GM23338 (cell line): ENCODE measurements at places on chromosomes 2 and 18. TPM values are rescaled to one million over a fixed set of nuclear protein-coding genes. Genes with fewer than 3 reads are reported as not detected.

Gene CNGA3
- total RNA-seq: not detected in 2 replicates

Gene TPRKB
- 31.2 and 39.5 TPM in 2 replicates for total RNA-seq

Gene OR6B2
- not detected in 2 replicates for total RNA-seq

Gene GAREM1
- total RNA-seq: 5.6 and 6.0 TPM in 2 replicates

Gene WDFY1
- total RNA-seq: 103 and 127 TPM in 2 replicates

Gene KCNG2
- 0.52 TPM in 1 of 2 replicates, not detected in the other for total RNA-seq

Gene EPHA4
- 6.2 and 7.2 TPM in 2 replicates for total RNA-seq

Gene C1QL2
- 0.69 and 1.2 TPM in 2 replicates for total RNA-seq

Gene PRSS56
- total RNA-seq: 0.31 TPM in 1 of 2 replicates, not detected in the other

Gene KIAA2012
- total RNA-seq: 0.03 TPM in 1 of 2 replicates, not detected in the other

Gene SAG
- not detected in 2 replicates for total RNA-seq

Gene MERTK
- total RNA-seq: 8.7 and 9.0 TPM in 2 replicates

DNA sequence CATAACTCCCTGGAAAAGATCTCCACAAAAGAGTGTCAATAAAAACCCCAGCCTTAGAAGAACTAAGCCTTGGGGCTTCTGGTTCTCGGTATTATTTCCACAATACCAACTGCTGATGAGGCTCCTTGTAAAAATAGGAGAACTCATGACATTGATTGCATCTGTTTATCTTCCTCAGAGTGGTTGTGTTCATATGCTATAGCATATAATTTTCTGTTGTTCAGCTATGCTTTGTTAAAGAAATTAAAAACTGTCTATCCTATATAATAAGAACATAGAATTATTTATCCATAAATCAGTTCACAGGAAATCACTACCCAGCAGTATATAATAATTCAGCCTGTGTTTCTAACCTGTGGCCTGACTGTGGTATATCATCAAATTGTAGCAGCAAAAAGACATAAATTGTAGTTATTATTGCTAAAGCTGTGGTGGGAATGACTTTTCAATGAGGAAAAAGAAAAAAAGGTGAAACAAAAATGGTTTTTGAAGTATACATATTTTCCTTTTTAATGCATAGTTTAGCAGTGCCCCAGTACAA is 68.9 kb downstream of the SATB2 start:
- DNase-seq: no peak

- DNase-seq: no peak
These were observed 257.2 kb upstream of the RGPD4 start for GRCh38 chr2:107569496-107569895.

DNA sequence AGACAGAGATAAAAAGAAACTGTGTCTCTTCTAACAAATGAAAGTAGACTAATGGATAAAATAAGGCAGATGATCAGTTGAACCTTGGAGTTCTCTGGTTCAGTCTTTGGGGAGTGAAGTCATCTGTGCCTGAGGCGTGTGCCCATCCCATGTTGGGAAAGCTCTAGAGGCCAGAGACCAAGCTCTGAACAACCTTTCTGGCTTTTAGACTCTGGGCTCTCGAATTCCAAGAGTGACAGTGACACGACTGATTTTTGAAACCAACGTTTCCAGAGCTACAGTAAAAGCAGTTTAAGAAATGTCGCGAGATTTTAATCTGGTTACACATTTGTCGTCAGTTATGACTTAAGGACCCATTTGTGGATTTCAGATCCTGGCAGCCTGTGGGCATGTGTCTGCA is 83.7 kb upstream of the APCDD1 start:
- DNase-seq: no peak

GRCh38 chr2:150485114-150485870 is 2.2 kb downstream of the RND3 start:
- peak; percentile 72 for DNase-seq

DNA sequence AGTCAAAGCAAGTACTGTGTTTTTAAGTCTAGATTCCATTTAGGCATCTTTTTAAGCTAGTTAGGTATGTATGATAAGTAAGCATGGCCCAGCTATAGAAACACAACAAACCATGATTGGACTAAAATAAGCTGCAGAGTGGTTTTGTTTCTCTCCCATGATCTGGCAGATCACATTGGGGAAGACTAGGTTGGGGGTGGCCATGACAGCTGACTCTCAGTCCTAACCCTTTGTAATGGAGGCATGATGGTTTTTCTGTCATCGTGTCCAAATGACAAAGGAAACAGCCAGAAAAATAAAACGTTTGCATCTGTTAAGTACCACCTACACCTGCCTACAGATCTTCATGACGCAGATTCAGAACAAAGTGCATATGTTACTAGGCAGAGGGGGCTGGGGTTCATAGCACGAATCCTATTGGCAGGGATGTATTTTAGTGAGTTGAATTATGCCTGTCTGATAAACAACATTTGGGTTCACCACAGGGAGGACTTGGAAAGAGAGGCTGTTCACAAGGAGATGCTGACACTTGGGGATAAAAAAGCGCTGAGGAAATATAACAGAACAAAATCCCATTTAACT is 33.8 kb upstream of the GALNT5 start:
- no peak for DNase-seq

GRCh38 chr18:25137197-25137472 is 214.8 kb downstream of the ZNF521 start:
- DNase-seq: no peak

GRCh38 chr18:78820161-78820834 is 159.3 kb upstream of the SALL3 start:
- no peak for DNase-seq

DNA sequence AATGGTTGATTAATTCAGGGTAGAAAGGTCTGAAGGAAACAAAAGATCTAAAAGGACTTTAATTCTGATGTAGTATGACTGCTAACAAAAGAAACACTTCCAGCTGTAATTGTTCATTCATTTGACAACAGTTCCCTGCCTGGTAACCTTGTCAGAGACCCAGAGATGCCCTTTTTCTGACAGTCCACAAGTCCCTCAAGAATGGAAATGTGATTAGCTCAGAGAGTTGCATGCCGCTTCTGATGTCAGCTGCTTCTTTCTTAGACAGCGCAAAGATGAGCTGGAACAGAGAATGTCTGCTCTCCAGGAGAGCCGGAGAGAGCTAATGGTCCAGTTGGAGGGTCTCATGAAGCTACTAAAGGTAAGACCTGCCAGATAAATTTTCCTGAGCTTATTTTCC is 153.6 kb downstream of the DTNA start:
- DNase-seq: no peak

DNA sequence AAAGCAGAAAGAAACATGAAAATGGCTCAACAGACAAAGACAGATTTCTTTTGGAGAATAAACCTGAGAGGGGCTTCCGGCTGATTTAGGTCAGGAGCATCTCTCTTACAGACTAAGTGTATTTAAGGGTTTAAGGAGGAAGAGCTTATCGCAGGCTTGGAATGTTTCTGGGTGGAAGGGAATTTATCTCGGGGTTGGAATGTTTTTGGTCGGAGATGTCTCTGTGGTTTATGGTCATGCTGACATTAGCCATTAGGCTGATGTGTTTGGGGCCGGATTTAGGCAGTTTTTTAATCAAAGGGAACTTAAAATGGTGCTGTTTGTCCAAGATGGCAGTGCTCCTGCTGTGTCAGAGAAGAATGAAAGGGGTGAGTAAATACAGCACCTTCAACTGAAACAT is 14.4 kb upstream of the PSMA8 start:
- no peak for DNase-seq

GRCh38 chr2:25808006-25808383 is 70.3 kb downstream of the ASXL2 start:
- DNase-seq: no peak

DNA sequence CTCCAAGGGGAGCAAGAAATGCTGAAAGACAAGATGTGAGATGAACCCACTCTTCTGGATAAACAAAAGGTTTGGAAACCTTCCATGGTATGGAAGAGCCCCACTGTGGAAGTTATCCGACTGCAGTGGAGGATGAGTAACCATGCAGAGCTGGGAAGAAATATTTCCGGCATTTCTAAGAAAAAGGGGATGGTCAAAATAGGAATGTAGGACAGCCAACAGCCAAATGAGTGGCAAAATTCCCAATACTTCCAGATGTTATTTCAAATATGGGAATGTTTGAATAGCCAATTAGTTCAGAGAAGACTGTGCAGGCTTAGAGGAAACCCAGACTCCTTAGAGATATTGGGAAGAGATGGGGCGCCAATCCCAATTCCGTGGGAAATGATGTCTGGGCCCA is 246.8 kb downstream of the RAD51AP2 start:
- no peak for DNase-seq

DNA sequence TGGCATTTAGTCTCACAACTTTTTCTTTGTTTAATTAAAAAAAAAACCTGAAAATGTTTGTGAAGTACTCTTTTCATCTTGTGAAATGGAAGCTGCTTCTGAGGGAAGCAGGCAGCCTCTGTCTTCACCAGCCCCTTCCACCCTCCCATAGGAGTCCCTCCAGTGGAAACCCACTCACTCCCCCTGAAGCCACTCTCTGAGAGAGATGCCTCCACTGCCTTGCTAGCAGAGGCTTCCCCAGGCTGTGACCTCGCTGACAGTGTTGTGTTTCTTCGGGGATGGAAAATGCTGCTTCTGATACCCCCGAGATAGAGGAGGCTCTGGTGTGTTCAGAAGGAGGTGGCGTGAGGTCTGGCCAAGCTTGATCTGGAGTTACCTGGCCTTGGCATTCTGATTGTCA is 59.9 kb downstream of the SH3RF3 start:
- no peak for DNase-seq

- DNase-seq: no peak
These were observed 532.7 kb upstream of the DCC start for GRCh38 chr18:51807336-51807735.

- DNase-seq: no peak
These were observed 22.2 kb upstream of the MLPH start for GRCh38 chr2:237464757-237465391.

- DNase-seq: peak; percentile 55
These were observed 1.2 kb downstream of the SERTAD2 start for GRCh38 chr2:64652231-64653108.
